Astrocyte of the spinal cord (primary cell): ENCODE measurements at places on chromosomes 2 and 18.
A peak's percentile ranks its signal among the peaks of the same experiment; 100 is the strongest.

DNA sequence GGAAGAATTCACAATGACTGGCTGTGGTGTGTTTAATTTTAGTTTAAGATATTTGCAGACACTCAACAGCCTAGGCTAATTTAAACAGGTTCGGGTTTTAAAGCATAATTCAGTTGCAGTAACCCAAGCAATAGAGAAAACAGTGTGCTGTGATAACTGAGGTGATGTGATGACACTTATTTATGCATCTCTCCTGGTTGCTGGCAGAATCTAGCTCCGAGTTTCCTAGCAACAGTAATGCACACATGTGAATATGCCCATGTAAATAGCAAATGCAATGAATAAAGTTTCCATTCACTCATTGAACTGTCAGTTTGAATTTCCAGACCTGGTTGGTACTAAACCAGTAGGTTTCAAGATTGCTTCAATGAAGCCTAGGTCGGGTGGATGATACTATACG lies 426.5 kb downstream of the TMX3 start:
- DNase-seq = no peak

DNA sequence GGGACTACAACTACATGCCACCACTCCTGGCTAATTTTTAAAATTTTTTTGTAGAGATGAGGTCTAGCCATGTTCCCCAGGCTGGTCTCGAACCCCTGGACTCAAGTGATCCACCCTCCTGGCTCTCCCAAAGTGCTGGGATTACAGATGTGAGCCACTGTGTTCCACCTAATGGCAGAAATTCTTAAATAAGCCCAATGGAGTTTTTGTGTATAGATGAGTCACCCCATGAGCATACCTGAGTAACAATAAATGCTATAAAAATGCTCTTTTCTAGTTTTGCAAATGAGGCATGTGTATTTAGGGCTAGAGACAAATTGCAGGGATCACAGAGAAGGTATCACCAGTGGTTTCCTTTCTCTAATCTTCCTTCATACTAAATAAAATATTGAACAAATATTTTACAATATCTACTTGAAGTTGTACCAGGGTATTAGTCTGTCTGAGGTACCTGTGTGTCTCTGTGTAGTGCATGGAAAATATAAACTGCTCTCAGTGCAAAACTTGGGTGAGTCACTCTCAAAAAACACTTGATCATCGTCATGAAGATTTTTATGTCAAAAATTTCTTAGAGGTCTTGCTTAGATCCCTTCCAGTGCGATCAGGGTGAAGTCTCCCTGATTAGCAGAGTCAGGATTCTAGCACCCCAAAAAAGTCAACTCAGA lies 337.1 kb upstream of the MMADHC start:
- DNase-seq = no peak

DNA sequence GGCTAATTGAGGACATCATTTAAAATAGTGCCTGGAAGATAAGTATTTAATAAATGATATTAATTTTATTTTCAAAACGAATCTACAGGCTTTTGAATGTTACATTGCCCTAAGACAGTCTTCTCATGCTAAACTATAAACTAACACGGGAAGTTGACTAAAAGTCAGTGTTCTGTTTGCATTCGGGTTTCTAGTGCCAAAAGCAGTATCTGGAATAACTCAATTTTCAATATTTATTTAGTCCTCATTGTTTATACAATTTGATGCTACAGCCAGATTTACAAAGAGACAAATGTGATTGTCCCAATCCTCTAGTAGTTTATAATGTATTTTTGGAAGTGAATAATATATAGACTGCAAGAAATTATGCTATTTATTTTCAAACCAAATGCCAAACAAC lies 429.2 kb downstream of the LRP1B start:
- no peak for DNase-seq

DNA sequence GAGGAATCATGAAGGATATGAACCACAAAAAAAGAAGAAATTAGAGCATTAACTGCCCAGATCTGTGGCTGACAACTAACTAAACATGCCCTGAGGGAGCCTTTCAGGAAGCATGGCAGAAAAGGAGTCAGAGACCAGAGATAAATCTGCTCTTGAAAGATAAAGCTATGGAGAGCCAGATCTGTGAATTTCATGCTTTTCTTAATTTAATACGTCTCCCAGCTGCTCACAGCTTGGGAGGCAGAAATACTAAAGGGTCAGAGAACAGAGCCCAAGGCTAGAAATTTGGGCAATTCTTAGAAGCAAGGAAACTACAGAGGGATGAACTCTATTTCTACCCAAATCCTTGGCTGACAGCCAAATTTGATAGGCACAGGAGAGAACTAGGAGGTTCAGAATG lies 223.0 kb upstream of the DPP10 start:
- no peak for DNase-seq

DNA sequence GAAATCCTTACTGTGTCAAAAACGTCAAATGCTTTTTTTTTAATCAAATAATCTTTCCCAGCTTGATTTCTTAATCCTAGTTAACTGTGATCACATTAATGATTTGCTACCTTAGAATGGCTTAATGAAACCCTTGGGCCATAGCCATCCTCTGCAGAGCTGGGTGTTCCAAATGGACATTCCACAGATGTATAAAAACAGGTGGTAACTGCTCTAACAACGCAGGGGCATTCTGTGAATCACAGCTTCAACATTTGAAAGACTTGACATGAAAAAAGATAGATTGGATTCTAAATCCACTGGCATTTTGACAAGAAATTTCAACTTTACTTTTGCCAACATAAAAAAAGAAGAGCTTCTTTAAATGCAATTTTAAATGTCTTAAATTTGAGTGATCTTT lies 69.8 kb upstream of the RASGRP3 start:
- peak; percentile 22 for DNase-seq

DNA sequence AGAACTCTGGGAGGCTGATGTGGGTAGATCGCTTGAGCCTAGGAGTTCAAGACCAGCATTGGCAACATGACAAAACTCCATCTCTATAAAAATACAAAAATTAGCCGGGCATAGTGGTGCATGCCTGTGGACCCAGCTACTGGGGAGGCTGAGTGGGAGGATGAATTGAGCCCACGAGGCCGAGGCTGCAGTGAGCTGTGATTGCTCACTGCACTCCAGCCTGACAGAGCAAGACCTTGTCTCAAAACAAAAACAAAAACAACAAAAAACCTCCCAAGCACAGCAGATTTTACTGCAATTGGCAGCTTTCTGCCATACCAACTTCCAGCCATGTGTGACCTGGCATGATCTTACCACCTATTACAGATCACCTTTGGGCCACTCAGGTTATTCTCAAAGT lies 57.7 kb upstream of the LRPPRC start:
- DNase-seq = no peak

GRCh38 chr2:113223813-113224212 lies 50.0 kb downstream of the PSD4 start:
- DNase-seq = no peak

DNA sequence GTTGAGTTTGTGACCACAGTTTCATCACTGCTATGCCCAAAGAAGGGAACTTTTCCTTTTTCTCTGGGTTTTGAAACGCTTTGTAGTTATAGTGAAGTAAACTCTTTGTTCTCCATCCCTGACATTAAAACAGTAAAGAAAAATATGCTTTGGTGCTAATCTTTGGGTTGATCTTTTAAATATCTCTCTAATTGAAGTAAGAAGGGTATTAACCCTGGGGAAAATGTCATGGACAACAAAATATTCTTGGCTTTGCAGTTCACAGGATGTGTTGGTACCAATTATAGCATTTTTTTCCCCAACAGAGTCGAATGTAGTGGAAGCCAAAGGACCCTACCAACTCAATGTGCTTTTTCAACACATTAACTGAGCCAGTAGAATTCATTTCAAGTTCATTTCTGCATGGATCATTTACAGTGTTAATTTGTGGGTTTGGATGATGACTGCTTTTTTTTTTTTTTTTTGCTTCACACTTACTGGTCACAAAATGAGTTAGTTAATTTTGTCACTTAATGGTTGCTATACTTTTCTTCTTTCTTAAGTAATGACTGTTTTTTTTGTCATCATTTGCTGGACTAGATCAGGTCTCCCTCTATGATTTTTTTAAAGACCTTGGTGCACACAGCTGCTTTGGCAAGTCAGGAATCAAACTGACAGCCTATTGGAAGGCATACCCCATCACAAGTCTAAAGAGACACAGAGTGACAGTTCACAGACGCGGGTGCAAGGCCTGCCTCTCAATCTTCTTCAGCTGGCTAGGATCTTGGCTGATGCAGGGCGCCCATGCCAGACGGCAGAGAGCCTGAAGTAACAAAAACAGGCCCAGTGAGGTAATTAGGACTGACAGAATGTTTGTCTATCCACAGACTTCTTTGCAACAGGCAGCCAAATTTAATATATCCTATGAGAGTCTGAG lies 98.8 kb upstream of the MMADHC start:
- no peak for DNase-seq

DNA sequence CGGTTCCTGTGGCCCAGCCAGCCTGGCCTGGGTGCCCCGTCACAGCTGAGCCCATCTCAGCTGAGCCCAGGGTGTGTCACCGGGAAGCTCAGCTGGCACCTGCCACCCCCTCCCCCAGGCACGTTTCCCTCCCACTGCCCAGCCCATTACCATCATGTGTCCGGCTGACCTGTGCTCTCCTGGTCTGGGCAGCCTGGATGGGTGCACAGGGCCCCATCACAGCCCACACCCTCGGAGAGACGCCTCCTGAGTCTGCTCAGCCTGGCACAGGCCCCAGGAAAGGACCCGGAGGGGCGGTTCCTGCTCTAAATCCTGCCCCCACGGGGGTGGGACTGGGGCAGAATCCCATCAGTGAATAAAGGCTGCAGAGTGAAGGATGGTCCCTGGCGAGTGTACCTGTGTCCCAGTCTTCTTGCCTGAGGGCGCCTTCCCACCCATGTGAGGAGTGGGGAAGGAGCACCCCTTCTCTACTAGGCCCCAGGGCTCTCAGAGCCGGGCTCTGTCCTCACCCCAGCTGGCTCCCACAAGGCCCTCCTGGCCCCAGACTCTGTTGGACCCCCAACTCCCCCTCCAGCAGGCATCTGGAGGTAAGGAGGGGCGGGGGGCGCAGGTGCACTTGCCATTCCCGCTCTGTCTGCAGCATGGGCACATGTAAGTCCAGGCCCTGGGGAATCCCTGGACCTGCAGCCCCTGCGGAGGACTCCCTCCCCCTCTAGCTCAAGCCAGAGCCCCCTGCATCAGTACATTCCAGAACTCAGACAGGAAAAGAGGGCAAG lies 21.2 kb downstream of the GPC1 start:
- DNase-seq = no peak

DNA sequence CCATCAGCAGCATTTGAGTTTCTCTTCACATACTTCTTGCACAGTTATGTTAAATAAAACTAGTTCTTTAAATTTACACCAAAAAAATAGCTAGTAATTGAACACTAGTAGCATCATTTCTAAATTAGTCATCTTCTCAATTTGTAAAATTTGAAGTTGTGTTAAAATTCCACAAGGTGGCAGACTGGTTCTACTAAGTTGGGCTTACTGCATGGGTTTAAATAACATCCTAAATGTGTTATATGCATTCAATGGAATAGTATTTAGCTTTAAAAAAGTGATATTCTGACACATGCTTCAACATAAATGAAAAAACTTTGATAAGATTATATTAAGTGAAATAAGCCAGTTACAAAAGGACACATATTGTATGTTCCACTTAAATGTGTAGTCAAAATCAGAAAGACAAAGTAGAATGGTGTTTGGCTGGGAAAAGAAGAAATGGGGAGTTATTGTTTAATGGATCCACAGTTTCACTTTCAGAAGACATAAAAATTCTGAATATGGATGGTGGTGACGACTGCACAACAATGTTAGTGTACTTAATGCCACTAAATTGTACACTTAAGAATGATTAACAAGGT lies 28.7 kb upstream of the RPRD1A start:
- peak; percentile 77 for DNase-seq

GRCh38 chr2:69088466-69088865 lies 75.5 kb downstream of the ANTXR1 start:
- DNase-seq = no peak

GRCh38 chr2:14558335-14558919 lies 74.1 kb upstream of the LRATD1 start:
- DNase-seq = no peak

GRCh38 chr18:21101172-21101571 lies 10.4 kb downstream of the ROCK1 start:
- no peak for DNase-seq

GRCh38 chr2:144472911-144473310 lies 47.0 kb downstream of the ZEB2 start:
- no peak for DNase-seq

DNA sequence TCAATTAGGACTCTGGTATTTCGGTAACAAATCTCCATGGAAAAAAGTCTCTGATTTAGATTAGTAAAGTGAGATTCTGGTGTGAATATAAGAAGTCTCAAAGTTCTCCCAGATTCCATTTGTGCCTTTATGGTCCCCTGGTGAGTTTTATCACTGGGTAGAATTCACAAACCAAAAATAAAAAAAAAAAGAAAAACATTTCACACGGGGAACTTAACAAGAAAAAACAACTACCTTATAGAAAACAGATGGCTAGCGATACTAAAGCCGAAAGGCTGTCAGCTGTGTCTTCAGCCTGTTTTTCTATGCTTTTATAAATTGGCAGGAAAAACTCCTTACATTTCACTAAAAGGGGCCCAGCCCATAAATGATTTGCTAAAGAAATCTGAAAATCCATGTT lies 50.6 kb downstream of the COL5A2 start:
- DNase-seq = peak; percentile 72

DNA sequence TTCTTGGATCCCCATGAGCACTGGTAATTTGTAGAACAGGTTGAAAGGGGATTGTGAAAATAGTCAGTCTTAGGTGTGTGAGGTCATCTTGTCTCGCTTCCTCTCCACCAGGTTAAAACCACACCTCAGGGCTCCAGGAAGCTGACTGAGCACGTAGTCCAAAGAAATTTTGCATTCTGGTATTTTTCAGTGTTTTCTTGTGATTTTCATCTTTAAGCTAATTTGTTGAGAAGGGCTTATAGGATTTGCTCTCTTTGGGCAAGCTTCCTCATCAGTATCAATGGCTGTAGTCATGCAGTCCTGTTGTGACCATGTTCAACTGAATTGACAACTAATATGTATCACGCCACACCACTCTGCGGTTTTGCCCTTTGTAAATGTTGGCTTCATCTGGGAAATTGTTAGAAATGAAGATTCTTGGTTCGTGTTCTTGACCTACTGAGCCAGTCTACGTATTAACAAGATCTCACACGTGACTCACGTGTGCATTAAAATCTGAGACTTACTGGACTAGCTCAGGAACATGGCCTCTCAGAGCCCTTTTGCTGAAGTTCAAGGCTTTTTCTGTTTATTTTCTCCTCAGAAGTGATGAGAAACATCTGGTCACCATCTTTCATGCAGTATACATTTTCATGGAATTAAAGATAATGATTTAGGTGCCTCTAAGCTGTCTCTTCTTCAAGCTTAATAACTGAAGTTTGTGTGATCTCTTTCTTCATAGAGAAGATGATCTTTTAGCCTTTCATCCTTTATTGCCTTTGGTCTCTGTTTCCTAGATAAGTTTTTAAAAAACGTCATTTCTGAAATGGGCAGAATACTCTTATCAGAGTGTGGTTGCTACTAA lies 32.8 kb downstream of the FMNL2 start:
- DNase-seq = no peak
